ENCODE measurements at places on chromosomes 2 and 18.

GRCh38 chr2:233981574-233982420 is 64.6 kb downstream of the TRPM8 start:
- DNase-seq = no peak

DNA sequence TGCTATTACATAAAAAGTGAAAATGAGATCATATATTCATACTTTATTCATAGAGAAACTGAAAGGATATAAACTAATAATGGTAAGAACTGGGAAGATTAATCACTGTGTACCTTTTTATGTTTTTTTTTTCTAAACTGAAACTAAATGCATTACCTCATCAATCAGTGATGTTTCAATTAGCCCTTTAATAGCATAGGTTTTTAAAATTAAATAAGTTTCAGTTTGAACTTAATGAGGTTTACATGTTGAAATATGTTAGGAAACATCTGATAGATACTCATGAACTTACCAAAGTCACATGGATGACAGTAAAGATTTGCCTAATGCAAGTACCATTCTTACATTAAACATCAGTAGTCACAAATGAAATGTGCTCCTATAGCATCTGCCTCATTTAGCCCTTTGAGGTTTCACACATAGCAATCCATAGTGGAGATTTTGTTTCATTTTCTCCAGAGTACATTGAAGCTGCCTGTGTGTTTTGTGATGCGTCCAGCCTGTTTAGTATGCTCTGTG is 8.9 kb downstream of the MAPRE2 start:
- no peak for DNase-seq

DNA sequence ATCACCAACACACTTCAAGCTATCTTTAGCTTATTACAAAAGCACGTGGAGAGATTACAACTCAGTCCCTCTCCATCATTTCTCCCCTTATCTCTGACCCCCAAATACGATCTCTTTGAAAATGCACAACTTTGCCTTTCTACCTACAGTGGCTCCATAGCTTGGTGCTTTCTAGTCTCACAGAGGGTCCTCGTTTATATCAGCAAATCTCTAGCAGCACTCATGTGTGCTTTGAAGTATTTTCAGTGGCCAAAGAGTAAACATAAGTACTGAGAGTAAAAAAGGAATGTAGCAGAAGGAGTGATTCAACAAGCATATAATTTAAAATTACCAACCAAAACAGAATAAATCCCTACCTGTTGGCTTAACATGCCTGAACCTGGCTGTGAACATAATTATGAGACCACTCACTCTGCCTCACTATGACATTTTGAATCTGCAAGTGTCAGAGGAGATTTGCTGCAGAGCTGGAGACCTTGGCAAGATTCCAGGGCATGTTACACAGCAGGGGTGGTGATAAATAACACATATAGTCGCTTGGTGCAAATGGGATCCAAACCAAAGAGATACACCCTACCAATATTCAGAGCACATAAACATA is 54.6 kb downstream of the LAMA3 start:
- DNase-seq = no peak

DNA sequence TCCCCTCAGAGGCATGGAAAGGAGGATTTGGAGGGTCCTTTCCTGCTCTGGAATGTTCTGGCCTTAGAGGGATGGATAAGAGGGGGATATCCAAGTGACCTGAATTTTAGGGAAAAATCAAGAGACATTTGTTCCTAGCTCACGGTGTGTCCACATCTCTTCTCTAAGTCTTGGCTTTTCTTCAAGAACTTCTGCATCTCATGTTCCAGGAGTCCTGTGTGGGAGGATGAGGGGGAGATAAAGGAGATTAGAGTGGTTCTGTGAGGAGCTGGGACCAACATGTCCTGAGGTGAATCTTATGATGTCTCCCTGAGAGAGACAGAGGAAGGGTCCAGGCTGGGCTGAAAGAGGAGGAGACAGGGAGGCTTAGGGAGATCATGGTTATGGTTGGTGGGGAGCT is 11.7 kb downstream of the EMX1 start:
- no peak for DNase-seq

GRCh38 chr2:39875914-39876267 is 96.8 kb upstream of the THUMPD2 start:
- DNase-seq = no peak

- no peak for DNase-seq
Observed at GRCh38 chr2:208573569-208573968, 167.0 kb downstream of the PTH2R start.

Measured in putamen (tissue), 1 donor.